ENCODE measurements at places on chromosomes 13 and 19.
A peak's percentile ranks its signal among the peaks of the same experiment; 100 is the strongest.

DNA sequence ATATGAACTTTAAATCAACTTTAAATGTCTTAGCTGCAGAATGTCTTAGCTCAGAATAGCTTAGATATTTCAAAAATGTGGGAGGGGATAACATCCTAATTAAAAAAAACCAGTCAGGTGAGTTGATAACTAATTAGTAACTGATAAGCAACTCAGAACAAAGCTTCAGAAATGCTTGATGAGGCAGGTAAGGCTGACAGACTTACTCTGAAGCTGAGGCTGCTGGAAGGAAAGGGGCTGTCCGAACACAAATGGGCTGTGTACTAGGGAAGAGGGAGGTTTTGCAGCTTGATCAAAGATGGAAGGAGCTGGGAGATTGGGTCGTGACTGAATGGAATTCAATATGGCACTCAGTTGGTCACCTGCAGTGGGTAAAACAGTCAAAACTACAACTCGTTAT, 91.2 kb upstream of the FBXL3 start:
- DNase-seq: no peak

DNA sequence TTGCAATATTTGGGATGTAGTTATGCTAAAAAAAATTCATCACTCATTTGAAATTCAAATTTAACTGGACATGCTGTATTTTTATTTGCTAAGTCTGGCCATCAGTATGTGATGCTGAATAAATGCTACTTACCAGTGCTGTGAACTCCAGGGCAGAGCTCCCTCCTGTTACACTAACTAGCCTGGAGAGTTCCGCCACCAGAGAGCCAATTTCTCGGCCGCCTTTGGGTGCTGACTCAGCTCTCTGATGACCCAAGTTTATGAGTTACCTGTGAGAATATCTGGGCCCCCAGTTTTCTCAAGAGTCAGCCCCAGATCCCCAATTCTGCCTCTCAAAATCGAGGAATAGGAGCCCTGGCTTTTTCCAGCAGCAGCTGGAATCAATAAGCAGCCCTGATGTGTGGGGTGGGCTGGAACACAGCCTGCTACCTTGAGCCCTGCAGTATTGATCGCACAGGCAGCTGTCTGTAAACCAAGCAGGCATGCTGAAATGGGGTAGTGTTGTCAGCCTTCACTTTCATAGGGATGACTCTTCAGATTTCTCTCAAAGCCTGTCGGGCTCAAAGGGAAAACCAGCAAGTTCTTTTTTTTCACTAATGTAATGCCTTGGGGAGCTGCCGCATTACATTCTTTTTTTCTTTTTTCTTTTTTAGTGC, 113.7 kb downstream of the DNAJC15 start:
- no peak for DNase-seq

DNA sequence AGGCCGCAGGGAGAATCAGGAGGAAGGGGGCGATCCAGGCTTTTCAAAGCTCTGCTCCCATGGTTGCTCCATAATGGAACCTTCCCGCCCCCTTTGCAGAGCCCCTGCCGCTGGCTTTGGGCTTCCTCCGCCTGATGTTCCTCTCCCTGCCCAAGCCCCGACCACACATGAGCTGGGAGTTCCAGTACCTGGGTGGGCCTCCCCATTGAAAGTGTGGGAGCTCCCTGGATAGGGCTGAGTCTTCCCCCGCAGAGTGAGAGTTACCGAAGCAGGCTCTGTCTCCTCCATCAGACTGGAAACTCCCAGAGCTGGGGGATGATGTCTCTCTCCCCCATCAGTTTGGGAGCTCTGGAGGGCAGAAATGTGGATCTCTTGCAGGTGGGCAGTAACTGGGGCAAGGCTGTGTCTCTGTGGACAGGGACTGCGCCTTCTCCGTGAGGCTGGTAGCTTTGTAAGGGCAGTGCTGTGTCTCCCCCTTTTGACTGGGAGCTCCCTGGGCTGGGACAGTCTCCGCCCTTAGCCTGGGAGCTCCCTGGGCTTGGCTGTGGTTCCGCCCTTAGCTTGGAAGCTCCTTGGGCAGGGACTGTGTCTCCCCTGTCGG, 722 bp downstream of the DCAF15 start:
- DNase-seq: no peak

- no peak for DNase-seq
These were observed 61.1 kb upstream of the GPR12 start for GRCh38 chr13:26821672-26822071.

DNA sequence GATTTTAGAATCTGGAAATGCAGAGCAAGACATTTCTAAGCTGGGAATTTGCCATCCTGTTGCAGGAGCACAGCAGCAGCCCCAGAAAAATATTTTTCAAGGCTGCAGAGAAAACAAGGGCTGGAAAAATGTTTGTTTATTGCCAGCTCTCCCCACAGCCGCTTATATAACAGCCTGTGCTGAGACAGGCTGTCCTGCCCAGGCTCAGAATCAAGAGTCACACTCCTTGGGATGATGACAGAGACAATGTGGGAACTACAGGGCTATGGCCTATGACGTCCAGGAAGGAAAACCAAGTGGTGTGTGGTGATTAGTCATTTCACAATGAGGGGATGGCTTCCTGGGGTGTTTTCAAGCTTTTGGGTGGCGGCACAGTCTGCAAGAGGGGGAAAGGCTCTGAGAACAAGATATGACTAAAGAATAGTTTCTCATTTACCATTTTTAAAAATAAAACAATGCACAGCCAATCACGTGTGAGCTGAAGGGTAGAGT, 136.3 kb upstream of the SERP2 start:
- DNase-seq: no peak

GRCh38 chr13:112710855-112711527, 21.2 kb downstream of the ATP11A start:
- no peak for DNase-seq

GRCh38 chr19:33094436-33095067, 13.6 kb downstream of the GPATCH1 start:
- DNase-seq: no peak

GRCh38 chr13:91273675-91274074, 73.8 kb upstream of the MIR17HG start:
- DNase-seq: no peak

DNA sequence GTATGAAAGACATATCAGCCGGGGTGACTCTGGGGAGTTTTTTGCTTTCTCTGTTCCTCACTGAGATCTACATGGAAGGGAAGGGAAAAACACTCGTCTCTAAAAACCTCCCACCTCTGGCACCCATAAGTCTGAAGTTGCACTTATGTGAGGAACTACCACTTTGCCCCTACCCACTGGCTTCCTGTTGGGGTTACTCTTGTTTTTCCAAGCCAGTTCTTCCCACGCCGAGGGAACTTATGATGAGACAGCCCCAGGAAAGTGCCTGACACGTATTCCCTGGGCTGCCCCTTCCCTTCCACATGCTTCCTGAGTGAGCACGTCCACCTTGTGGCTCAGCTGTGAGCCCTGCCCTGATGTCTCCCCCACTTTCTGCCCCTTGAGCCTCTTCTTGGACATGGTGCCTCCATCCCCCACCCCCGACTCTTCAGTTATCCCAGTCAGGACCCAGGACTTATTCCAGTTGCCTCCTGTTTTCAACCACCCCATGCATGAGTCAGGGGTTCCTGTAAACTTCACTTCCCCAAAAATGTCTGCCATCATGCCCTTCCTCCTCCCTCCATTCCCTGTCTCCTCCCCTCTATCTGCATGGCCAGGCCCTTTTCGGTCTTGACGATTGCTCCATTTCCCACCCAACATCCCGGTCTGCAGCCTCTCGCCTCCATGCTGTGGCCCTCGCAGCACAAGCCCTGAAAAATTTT, 5.1 kb upstream of the SIGLEC7 start:
- DNase-seq: no peak

- no peak for DNase-seq
These were observed 314.7 kb downstream of the OLFM4 start for GRCh38 chr13:53343361-53343744.

DNA sequence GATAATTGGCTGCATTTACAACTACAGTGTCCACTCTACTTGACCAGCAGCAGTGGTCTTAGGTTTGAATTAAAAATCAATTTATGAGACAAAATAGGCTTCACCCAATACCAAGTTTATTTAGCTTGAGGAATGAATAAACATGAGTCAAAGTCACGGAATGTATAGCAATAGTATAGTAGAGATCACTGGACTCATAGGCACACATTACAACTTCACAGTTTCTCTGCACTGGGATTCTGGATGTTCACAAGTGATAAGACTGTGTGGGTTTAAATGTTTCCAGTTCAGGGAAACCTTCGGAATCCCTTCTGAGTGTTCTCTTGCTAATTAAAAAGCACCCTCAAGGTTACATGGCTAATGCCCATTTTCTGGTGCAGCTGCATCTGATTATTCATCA, 1064.9 kb downstream of the SLITRK5 start:
- DNase-seq: no peak

DNA sequence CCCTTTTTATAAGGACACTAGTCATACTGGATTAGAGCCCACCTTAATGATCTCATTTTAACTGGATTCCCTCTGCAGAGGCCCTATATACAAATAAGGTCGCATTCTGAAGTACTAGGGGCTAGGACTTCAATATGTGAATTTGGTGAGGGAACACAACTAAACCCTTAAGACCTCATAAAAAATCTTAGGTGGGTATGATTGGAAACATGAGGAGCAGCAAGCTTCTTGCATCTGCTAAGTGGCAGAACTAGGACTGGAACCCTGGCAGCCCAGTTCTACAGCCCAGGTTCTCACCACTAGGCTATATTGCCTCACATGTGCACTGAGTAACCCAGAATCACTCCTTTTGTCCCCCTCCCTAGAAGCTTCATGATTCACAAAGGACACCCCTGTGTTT, 17.1 kb upstream of the GRWD1 start:
- no peak for DNase-seq

DNA sequence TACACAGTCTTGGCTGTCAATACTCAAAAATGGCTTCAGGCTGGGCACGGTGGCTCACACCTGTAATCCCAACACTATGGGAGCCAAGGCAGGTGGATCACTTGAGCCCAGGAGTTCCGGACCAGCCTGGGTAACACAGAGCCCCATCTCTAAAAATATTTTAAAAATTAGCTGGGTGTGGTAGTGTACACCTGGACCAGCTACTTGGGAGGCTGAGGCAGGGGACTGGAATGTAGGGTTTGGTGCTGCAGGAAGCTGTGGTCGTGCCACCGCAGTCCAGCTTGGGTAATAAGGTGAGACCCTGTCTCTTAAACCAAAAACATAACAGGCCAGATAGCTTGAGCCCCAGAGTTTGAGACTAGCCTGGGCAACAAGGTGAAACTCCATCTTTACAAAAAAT, 6.7 kb upstream of the CHERP start:
- DNase-seq: no peak

GRCh38 chr19:34461375-34462100, 20.0 kb upstream of the WTIP start:
- no peak for DNase-seq

GRCh38 chr13:24145240-24145639, 15.3 kb upstream of the SPATA13 start:
- no peak for DNase-seq

GRCh38 chr13:75860935-75861334, 224.8 kb downstream of the LMO7 start:
- DNase-seq: no peak

GRCh38 chr13:52345048-52345447, 60.9 kb downstream of the THSD1 start:
- DNase-seq: no peak

- no peak for DNase-seq
These were observed at the start of gene ASPDH for GRCh38 chr19:50513746-50514345. Gene ASPDH (minus strand): TSS chr19:50513913. CDS start chr19:50513823, 90 bp downstream.

GRCh38 chr19:39351537-39352064, 9.4 kb downstream of the SAMD4B start:
- peak; percentile 61 for DNase-seq

DNA sequence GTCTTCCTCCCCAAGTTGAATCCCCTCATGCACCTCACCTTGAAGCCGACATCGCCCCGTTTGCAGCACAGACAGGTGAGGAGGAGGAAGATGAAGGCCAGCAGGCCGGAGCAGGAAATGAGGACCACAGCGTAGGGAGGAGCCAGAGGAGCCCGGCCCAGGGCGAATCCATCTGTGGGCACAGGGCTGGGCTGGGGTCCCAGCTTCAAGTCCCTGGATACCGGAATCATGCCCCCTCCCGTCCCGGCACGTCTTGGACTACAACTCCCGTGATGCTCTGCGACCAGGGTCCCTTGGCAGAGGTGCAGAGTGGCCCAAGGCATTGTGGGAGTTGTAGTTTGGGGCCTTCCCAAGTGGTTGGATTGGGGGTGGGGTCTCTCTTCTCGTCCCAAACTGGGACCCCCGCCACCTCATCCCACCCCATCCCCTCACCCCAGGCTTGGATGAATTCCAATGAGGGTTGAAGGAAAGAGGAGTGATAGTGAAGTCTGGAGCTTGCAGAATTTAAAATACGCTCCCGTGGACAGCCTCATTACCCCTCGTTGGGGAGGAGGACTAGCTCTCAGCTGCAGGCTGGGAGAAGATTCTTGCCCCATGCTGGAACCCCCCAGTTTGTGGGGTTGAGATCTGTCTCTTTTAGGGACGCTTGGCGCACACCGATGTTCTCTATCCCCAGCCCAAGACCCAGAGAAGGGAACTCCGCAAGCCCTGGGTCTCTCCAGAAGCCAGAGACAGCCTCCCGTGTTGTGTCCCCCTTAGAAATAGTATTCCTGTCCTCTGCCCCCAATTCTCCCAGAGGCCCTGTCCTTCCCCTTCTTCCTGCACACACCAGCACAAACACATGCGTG, 990 bp downstream of the LMTK3 start:
- DNase-seq: peak; percentile 67

GRCh38 chr19:40143612-40144011, 47.6 kb upstream of the MAP3K10 start:
- DNase-seq: no peak

GRCh38 chr19:4713384-4713951, 10.2 kb downstream of the DPP9 start:
- DNase-seq: no peak

DNA sequence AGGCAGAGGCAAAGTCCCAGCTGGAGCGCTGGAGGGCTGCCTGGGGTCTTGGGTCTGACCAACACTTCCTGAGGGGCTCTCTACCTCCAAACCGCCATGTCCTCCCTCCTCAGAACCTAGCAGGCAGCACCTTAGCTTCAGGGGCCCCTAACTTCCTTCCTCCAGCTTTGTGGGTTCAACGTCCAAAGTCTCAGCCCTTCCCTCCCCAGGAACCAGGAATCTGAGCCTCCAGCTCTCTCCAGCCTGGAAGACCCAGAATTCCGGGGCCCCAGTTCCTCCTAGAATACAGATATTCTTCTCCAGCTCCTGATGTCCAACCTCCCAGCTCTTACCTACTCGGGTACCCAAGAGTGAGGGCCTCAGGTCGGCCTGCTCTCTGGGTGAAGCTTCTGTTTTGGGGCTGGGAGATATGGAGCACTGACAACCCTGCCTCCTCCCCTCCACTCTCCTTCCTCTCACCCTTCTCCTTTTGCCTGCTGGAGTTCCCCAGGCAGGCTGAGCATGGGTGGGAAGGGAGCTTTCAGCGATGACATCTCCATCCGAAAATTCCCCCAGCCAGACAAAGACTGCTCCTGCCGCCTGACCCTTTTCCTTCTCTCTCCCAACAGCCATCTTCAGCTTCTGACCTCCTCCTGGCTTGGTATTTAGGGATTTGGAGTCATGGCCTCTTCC, 3.5 kb downstream of the TMEM150B start:
- no peak for DNase-seq

GRCh38 chr19:16039545-16039944, 36.8 kb upstream of the TPM4 start:
- no peak for DNase-seq

GRCh38 chr13:93740334-93740733, 513.7 kb downstream of the GPC6 start:
- no peak for DNase-seq

- DNase-seq: no peak
These were observed 60.0 kb downstream of the ZNF627 start for GRCh38 chr19:11657307-11657706.

- DNase-seq: no peak
These were observed 15.8 kb downstream of the ARHGAP33 start for GRCh38 chr19:35790981-35791813.

- DNase-seq: no peak
These were observed 157.5 kb upstream of the SPRY2 start for GRCh38 chr13:80498433-80498832.

Measured in activated T-helper 1 cell treated with anti-CD3 and anti-CD28 coated beads, Interleukin-12 subunit alpha, Interleukin-12 subunit beta, Interleukin-2, Interleukin-4 antibody, amounts not matched to agents 30 ng/mL and 10 ng/mL and 1 ng/mL, durations not matched to agents 14 hours and 24 hours and 36 hours (primary cell).